Hepatic stellate cell (primary cell): ENCODE measurements at places on chromosomes 7 and 10.

DNA sequence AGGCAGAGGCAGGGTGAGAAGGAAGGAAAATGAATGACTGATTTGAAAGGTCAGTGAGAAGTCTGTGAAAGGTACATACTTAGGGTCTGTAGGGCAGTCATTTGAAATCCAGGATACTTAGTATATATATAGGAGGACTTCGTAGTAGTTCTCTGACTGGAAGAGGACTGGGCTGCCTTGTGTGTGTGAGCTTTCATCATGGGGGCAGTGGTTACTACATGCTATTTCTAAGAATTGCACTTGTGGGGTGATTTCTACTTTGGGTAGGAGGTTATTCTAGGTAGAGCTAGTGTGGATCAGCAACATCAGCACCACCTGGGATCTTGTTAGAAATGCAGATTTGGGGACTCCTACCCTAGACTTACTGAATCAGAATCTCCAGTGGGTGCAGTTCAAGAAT, 104.1 kb downstream of the AUTS2 start:
- DNase-seq, result no peak

DNA sequence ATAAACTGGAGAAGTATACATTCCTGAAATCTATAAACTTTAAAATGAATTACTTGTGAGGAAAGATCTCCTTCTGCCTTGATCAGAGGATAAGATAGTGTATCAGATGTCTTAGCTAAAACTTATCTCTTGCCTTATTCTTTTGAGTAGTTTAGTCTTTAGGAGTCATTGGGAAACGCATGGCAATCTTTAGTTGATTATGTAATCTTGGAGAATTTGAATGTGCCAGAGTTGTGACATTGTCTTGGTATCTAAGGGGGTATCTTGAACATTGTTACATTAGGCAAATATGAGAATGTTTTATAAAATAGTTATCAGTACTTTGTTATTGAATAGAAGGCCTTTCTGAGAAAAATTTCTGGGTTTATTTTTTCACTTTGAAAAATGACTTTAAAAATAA, 61.6 kb upstream of the ADRA2A start:
- DNase-seq, result no peak

GRCh38 chr10:70679498-70679897, 7.2 kb downstream of the ADAMTS14 start:
- DNase-seq, result no peak

DNA sequence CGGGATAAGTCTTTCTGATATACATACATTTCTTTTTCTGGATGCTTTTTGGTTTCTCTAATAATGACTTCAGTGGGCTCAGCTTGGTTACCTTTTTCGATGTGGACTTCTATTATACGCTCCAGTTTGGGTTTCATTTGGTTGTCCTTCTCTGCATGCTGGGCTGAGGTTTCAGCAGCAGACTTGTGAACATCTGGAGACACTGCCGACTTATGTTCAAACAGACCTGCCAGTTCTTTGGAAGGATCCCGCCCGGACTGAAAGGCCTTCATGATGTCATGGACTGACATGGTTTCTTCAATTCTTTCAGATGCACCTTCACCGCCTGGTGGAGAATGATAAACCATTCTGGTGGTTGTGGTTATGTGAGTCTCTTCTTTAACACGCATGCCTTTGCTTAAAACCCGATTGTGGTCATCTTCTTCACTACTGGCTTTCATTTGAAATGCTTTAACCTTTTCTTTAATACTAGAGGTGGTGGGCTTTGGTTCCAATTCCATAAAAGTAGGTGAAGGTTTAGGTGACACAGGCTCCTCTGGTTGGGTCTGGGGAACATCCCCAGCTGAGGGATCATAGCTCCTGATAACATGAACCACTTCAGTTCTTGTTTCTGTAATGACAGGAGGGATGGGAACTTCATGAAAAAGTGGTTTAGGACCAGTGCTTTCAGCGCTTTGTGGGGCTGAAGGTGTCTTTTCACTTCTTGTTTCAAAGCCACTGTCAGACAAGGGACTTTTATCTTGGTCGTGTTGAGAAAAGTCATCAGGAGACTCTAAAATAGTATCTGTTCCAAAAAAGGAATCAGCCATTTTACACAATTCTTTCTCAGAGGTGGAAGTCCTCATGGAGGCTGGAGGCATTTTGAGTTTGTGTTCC, 167.7 kb upstream of the CCDC6 start:
- DNase-seq, result no peak

GRCh38 chr7:28458732-28459131, 46.4 kb downstream of the CREB5 start:
- DNase-seq, result no peak

- no peak for DNase-seq
Observed at GRCh38 chr10:66717231-66717981, 208.4 kb upstream of the LRRTM3 start.

- no peak for DNase-seq
Observed at GRCh38 chr7:21704359-21704758, 161.5 kb downstream of the DNAH11 start.

GRCh38 chr7:68247126-68247525, 1250.5 kb downstream of the TYW1 start:
- DNase-seq, result no peak

DNA sequence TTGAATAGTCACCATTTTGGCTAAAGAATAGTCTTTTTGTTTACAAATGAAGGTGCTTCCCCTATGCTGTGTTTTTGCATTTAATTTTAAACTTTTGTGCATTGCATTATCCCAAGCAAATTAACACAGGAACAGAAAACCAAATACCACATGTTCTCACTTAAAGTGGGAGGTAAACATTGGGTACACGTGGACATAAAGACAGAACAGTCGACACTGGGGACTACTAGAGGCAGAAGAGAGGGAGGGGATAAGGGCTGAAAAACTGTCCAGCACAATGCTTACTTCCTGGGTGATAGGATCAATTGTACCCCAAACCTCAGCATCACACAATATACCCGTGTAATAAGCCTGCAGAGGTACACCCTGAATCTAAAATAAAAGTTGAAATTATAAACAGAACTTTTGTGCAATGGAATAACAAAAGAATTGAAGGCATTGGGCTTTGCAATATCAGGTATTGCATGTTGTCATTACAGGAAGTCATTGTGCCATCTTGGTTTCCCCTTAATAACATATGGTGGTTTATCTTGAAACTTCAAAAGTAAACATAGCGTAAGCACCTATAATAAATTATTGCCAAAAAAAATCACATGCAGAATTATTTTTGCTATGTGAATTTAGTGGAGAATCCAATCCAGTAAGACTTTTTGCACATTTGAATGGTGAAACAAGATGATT, 16.1 kb downstream of the ADD3 start:
- DNase-seq, result no peak

GRCh38 chr10:71804077-71804476, 30.8 kb upstream of the VSIR start:
- no peak for DNase-seq

DNA sequence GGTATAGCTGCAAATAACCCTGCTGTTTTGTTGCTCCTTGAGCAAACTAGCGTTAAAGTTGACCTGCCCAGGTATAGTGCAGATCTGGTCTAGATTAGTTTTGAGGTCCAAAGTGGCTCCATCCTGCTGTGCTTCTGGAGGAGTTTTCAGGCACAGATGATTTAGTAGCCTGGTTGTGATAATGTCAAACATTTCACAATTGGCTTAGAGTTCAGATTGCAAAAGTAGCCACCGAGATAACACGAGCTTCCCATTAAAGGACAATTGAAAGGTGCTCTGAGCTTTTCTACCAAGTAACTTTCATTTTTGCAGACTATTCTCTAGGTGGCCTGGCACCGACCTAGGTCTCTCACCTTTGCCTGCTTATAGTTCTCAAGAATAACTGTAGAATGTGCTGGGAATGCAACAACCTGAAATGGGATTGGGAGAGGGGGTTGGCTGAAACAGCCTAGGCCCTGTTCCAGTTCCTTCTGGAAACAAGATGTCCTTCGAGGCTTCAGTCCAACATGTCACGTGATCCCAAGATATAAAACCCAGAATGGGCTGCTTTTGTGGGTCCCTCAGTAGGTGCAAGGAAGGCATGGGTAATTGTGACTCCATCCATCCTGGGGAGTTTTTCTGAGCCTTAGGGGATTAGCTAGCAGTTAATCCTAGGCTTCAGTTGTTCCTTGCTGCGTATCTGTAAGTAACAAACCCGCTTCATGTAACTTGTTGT, 201.0 kb downstream of the CHRM2 start:
- DNase-seq, result no peak

DNA sequence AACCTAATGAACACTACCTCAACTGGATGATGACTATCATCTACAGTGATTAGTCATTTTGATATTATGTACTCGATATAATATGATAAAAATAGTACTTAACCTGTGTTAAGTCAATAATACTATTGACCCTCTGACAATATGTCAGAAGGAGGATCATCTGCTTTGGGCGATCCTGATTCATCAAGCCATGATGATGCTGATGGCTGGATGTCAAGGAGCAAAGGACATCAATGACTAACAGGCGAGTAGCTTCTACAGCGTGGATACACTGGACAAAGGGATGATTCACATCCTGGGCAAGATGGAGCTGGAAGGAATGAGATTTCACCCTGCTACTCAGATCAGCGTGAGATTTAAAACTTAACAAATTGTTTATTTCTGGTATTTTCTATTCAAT, 94.4 kb upstream of the SKAP2 start:
- DNase-seq, result no peak

- DNase-seq, result no peak
Observed at GRCh38 chr10:84341538-84341856, 13.1 kb downstream of the CCSER2 start.

DNA sequence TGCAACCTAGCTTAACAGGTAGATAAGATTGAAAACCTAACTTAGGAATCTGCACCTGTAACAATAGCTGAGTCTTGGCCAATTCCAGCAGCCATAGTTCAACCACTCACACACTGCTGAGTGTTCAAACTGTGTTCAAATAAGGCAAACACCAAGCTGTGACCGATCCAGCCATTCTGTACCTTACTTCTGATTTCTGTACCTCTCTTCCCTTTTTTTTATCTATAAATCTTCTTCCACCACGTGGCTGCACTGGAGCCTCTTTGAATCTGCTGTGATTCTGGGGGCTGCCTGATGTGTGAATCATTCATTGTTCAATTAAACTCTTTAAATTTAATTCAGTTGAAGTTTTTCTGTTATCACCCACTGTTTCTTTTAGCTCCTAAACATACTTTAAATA, 15.7 kb upstream of the FOXL3 start:
- DNase-seq, result no peak

DNA sequence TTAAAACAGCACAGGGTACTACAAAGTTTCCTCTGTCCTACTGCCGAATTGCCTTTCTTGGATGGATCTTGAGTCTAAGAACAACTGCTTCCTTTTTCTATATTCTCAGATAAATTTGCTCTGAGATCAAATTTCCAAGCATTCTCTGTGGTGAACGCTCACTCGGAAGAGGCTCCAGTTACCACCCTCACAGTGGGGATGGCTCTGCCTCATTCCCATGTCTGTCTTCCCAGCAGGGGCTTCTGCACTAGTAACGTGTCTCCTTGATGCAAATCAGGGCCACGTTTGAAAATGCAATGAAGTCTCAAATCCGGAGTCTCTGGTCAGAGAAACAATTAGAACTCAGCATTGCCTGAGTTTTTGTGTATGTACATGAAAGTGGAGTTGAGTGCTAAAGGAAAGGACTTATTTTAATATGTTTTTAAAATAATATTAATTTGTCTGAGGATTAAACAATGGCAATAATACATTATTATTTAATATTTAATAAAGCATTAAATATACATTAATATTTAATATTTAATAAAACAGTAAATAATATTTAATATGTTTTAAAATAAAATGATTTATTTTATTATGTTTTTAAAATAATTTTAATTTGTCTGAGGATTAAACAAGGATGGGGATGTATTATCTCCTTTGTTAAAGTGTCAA, 61.8 kb downstream of the INHBA start:
- no peak for DNase-seq

DNA sequence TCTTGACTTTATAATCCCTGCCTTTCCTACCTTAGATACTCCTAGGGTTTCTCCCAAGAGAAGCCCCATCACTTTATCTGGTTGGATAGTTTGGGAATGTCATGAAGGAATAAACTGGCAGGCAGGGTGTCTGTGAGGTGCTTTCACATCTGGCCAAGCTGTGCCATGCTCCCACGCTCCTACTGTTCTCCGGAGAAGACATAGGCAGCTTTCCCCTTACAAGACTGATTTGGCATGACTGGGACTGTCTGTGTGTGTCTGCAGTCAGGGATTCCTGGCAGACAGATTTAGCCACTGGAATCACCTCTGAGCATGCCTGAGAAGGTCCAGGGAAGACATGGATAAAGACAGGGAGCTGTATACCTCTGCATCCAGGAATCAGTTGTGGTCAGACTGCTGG, 45.3 kb downstream of the HK1 start:
- DNase-seq, result no peak

DNA sequence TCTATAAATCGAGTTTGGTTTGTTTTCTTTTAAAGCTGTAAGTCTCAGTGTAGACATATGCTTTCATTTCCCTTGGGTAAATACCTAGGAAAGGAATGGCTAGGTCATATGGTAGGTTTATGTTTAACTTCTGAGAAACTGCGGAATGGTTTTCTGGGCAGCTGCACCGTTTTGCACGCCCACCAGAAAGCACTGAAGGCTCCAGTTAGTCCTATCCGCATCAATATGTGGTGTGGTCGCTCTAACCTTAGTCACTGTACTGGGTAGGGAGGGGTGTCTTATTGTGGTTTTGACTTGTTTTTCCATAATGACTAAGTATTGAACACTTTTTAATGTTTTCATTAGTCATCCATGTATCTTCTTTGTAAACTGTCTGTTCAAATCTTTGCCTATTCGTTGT, 279.5 kb upstream of the AKR1E2 start:
- DNase-seq, result no peak

GRCh38 chr10:99389729-99390480, 40.5 kb downstream of the GOT1 start:
- DNase-seq, result no peak

- no peak for DNase-seq
Observed at GRCh38 chr7:74512762-74513161, 59.1 kb downstream of the GTF2IRD1 start.

DNA sequence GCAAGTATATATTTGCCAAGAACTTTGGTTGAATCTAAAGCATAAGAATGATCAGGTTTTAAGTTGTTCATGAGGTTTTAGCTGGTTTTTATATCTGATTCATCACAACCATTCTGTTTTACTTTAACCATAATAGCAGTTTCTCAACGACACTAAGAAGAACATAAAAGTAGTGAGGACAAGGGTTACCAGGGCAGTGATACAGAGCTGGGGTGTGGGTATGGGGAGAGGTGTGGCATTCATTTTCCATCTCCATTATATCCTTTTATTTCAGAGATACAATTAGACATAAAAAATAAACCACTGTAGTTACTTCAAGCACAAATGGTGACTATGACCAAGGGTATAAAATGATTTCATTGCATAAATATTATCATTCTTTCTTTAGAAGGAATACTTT, 149.8 kb upstream of the STEAP4 start:
- DNase-seq, result no peak

GRCh38 chr7:41599760-41600159, 103.1 kb downstream of the INHBA start:
- no peak for DNase-seq

GRCh38 chr7:124532166-124532565, 233.4 kb downstream of the GPR37 start:
- no peak for DNase-seq
